ENCODE measurements at places on chromosomes 3 and 15. TPM values are rescaled to one million over a fixed set of nuclear protein-coding genes. Genes with fewer than 3 reads are reported as not detected.

Gene TOMM70
- total RNA-seq, result 43.1 TPM

Gene ULK3
- 87.3 TPM for total RNA-seq

Gene CYP1A1
- not detected for total RNA-seq

Gene RAD51
- total RNA-seq, result 11.4 TPM

Gene MESP2
- total RNA-seq, result not detected

Gene LTK
- 0.78 TPM for total RNA-seq

Gene PLSCR5
- not detected for total RNA-seq

Gene CKMT1A
- not detected for total RNA-seq

- no peak for DNase-seq
Measured at GRCh38 chr3:189772584-189772983, 141.4 kb downstream of the TP63 start.

DNA sequence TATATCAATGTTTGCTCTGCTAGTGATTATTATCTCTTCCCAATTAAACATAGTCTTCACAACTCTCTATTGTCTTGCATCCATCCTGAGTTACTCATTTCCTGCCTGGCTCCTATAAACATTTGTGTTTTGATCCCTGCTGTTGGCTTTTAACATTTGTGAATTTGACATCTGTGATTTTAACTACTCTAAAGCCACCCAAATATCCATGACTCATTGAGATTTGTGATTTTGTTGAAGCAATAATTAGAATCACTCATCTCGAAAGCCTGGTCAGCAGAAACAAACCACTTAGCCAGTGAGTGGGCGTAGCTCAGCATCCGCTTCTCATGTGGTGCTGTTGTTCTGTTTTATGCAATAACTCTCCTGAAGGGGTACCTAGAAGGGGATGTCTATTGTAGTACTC lies 174.3 kb upstream of the ZBTB20 start:
- DNase-seq, result no peak

GRCh38 chr3:100114413-100115030 lies at the start of gene FILIP1L:
FILIP1L (minus strand) TSS chr3:100114501.
- no peak for DNase-seq

GRCh38 chr3:52216585-52217408 lies 8.6 kb downstream of the TLR9 start:
- no peak for DNase-seq

DNA sequence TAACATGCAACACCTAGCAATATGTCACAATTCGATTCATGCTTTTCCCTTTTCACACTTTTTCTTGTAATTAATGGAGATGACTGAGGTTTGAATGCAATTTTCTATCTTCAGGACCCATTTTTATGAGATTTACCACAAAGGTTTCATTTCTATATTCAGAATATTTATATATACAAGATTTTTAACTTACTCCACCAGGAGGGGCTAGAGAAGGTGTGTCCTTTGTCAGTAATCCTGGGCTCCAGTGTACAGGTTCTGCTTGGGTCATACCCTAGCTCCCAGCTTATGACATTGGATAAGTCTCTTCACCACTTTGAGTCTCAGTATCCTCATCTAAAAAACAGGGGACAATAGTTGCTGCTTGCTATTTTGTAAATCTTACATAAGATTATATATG lies 95.7 kb upstream of the SLC24A5 start:
- DNase-seq, result no peak

DNA sequence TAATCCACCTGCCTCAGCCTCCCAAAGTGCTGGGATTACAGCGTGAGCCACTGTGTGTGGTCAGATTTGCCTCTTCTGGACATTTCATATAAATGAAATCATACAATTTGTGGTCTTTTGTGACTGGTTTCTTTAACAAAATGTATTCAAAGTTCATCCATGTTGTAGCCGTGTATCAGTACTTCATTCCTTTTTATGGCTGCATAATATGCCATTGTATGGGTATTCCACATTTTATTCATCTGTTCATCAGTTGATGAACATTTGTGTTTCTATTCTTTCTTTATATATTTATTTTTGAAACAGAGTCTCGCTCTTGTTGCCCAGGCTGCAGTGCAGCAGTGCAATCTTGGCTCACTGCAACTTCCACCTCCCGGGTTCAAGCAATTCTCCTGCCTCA lies 25.8 kb downstream of the WDR76 start:
- DNase-seq, result no peak

GRCh38 chr3:51686512-51687215 lies 15.6 kb downstream of the TEX264 start:
- DNase-seq, result no peak

- DNase-seq, result peak; percentile 79
Measured at GRCh38 chr3:98188545-98188944, 22.0 kb downstream of the OR5H15 start.

DNA sequence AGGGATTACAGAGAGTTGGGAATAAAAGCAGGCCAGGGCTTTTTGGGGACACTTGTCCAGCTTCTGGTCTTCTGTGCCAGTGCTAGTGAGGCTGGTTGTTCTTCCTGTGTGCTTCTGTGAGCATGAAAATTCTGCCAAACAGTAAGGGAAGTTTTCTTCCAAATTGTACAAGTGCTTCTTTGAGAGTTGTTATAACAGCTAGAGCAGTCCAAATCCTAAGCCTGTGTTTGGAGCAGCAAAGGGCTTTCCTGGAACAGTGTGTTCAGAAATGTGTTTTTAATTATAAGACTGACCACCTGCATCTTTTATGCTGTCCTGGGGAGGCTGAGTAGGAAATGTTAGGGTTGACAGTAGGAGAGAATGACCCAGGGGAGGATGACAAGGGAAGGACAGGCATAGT lies 223.0 kb upstream of the P2RY1 start:
- no peak for DNase-seq

DNA sequence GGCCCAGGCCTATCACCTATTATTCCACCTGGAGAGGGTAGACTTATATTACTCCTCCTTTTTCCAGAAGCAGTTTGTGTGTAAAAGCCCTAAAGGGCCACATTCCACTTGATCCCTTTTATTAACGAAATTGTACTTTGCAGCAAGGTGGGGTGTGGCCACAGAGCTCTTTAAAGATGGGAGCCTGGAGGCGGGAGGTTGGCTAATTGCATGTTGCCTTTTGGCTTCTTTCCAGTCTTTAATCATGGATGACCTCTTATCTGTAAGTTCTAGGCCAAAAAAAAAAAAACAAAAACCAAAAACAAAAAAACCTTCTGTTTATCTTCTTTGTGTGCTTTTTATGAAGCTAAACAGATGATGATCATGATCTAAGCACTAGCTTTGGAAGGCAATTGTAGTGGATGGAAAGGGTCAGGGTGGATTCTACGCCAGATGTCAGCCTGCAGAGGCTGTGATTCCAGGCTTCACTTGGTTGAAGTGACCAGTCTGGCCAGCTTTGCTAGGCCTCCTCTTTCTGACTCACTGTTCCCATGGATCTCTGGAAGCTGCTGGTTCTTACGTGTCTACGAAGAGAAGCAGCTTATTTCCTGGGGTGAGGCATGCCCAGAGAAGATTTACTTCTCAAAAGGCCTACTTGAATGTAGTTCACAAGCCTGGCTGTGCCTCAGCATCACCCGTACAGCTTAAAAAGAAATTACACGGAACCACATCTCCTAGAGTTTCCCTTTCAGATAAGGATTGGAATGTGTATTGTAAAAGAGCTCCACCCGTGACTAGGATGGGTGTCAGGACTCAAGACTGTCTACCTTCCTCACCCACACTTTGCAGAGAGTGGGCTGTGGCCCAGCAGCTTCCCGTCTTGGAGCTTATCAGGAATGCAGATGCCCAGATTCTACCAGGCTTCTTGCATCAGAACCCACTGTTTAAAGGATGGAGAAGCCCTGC lies 330.9 kb upstream of the C2CD4B start:
- DNase-seq, result no peak

GRCh38 chr15:96052572-96053030 lies 277.9 kb upstream of the NR2F2 start:
- DNase-seq, result no peak

DNA sequence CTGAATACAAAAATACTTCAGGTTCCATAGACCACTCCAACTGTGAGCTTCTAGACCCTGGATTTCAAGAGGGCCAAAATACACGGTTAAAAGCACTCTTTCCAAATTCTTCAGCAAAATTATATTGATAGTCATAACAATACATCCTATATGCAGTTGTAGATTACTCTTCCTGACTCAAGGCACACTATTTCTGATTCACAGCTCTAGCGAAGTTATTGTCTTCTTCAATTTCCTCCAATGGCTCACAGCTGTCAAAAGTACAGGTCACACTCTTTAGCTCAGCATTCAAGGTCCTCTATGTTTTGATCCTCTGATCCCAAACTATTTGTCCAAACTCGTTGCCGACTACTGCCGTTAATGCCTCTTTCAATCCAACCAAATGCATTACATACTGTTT lies 13.5 kb upstream of the CCDC80 start:
- DNase-seq, result no peak

GRCh38 chr3:63864008-63864964 lies 619 bp downstream of the ATXN7 start:
- peak; percentile 84 for DNase-seq

DNA sequence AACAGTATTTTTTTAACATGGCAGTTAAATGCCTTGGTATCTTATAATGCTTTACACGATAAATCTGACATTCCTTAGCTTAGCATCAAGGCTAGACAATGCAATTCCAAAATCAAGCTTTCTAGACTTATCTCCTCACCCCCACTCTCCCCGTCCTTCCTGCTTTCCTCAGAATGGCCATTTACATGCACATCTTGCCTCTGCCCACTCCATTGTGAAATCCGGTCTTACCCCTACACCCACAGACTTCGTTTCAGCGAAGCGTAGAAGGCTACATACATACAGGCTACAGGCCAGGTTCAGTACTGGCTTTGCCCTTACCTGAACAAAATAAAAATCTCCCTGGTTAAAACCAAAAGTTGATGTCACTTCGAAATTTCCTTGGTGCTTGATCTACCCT lies 58.6 kb upstream of the SLC12A8 start:
- DNase-seq, result no peak

DNA sequence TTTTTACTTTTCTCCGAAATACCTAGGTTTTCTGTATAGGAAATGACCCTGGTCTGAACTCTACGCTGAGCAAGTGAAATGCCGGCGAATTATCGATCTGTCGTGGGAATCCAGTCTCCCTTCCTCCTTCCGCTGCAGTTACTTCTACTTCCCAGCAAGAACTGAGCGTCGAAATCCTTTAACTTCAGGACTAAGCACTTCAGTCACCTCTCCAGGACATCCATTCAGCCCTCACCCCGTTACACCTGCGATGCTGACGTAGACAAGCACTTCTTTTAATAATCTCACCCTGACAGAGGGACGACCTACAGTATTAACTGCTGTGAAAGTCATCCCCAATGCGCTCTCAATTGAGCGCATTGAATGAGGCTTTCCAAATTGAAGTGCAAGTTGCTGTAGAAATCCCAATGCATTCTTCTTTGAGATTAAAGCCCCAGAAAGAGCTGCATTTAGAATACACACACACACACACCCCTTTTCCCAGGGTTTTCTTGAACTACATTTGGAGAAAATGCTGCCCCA lies 1.3 kb downstream of the TOP2B start:
- peak; percentile 77 for DNase-seq

- no peak for DNase-seq
Measured at GRCh38 chr3:79344876-79345871, 422.6 kb downstream of the ROBO1 start.

DNA sequence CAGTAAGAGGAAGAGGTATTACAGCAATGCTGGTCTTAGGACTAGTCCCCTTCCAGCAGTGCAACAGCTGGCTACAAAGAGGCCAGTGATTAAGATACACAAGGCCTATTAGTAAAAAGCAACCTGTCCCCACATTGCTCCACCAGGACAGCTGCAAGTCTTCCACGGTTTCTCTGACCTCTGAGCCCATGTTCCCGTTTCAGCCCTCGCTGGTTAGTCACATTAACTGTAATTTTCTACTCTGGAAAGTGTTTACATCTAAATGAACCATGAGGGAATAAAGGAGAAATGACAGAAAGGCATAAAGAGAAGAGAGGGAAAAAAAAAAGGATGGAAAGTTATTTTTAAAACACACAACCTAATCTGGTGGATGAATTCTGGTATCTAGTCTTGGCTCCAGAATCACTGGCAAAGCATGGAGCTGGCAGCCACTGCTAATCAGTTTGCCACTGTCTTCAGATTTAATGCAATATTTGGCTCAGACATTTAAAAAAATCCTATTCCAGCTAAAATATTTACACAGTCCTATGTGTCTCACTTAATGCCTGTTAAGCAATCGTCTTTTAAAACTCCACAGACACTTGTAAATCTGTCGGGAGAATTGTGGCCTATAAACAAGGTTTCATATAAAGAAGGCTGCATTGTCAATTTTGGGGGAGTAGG lies 154.9 kb downstream of the GREM1 start:
- DNase-seq, result peak; percentile 31

DNA sequence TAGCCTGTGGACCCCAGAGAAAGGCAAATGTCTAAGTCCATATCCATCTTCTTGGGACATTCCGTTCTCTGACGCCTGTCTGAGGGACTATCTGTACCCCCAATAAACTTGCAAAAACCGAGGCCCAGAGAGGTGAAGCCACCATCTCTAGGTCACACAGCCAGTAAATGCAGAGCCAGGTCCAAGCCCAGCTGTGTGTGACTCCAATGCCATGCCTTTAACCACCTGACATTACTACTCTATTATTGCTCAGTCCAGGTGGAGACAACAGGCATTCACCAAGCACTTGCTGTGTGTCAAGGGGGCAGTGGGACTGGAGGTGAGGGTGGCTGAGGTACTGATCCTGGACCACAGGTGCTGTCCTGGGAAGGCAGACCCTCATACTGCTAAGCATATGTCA lies 25.4 kb downstream of the CYP8B1 start:
- DNase-seq, result no peak

GRCh38 chr3:81888914-81889557 lies 127.6 kb upstream of the GBE1 start:
- DNase-seq, result no peak

DNA sequence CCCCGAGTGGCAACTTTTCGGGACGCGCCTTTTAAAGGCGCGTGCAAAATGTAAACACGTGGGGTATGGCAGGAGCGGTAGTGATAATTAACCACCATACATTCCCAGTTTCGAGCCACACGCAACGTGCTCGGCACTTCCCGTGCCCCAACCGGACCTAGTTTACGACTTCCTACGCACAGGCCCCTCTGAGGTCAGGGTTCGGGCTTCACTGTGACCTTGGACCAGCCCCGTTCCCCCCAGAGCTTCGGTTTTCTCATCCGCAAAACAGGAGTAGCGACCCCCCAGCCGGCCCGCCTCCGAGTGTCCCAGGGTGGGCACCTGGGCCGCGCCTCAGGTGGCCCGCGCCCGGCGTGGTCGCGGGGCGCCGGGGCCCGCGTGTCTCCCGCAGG lies 451 bp downstream of the CHCHD4 start:
- peak; percentile 91 for DNase-seq

- peak; percentile 71 for DNase-seq
Measured at GRCh38 chr3:50627407-50628051, 10.6 kb downstream of the MAPKAPK3 start.

DNA sequence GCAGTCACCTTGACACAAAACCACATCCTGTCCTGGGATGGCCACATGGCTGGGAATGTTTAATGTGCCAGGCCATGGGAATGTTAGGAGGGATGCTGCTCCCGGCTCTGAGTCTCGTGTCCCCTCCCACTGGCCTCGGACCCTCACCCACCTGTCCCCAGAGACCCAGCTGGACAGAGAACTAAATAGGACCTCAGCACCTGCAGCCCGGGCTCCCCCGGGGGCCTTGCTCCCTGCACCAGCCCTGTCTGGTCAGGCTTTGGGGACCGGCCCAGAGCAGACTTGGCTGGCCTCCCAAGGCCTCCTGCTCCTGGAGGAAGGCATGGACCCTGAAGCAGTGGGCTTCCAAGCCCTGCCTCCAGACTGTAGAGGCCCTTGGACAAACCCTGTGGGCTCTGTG lies 100.0 kb upstream of the IQSEC1 start:
- DNase-seq, result no peak

- DNase-seq, result no peak
Measured at GRCh38 chr3:172708921-172709773, 1.7 kb downstream of the NCEH1 start.
